Jurkat, Clone E6-1 (cell line): ENCODE measurements at places on chromosomes 6 and 20.

- no peak for DNase-seq
These were observed 150.0 kb upstream of the HDDC2 start for GRCh38 chr6:125451750-125452149.

- no peak for DNase-seq
These were observed 63.9 kb downstream of the MAP7 start for GRCh38 chr6:136486357-136486756.

DNA sequence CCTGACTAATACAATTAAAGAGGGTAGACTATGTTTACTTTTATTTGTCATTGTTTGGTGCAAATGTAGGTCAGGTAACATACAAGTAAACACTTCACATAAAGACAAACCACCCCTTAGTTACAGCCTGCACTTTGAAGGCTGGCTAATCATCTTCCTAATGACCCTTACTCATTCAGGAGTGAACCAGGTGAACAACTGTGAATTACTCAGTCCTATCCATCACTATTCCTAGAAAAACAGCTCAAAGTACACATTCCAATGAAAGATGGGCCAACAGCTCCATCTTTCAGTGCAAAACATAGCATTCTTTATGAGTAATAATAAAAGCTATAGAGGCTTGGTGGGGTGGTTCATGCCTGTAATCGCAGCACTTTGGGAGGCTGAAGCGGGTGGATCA lies 78.2 kb downstream of the FRK start:
- no peak for DNase-seq

DNA sequence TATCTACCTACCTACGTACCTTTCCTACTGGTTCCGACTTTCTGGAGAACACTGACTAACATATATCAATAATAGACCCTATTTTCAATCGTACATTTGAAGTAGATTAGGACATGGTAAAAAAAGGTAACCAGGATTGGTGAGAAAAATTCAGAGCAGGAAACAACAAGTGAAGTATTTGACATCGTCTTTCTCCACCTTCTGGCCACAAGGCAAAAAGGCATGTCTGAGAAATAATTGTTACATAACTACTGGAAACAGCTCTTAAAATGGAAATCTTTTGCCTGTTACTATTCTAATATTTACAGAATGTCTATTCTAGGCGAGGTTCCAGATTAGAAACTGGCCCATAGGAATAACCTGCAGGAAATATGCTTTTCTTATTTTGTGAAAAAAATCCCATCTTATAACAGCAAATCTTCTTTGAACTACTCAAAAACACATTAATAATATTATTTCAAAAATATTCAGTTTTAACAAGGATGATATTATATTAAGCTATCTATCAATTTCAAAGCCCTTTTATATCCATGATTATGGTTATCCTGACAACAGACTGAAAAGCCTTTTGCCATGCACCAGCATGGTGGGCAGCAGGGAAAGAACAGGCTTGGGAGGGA lies 80.8 kb downstream of the RCAN2 start:
- DNase-seq, result peak; percentile 32

- no peak for DNase-seq
These were observed 2.3 kb upstream of the TXLNB start for GRCh38 chr6:139294090-139294489.

DNA sequence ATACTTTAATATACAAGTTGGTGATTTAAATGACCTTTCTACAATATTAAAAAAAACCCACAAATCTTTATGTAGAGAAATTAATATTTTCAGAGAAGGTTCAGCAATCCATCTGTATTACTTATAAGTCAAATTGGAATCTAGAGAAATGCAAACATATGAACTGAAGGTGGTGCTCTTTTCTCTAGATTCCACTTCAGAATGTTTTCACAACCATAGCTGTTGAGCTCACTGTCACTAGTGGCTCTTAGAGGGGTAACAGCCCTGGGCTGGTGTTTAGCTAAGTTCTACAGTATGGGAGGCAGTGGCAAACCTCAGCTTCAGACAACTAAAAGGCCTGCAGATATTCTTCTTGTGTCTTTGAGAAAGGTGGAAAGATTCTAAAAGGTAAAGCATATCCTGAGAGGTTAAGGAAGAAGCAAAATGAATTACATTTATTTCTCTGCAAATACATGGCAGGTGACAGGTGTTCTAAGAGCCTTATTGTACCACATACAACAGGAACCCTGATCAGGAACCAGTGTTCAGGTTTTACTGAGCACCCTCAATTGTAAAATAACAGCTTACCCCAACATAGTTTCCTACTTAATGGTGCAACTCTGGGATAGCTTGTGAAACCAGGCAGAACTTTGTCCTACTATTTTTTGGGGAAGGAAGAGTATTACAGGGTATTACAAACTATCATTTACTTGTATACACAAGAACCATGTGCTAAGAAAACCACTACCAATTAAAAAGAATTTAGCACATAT lies 56.6 kb upstream of the SAMHD1 start:
- peak; percentile 35 for DNase-seq

DNA sequence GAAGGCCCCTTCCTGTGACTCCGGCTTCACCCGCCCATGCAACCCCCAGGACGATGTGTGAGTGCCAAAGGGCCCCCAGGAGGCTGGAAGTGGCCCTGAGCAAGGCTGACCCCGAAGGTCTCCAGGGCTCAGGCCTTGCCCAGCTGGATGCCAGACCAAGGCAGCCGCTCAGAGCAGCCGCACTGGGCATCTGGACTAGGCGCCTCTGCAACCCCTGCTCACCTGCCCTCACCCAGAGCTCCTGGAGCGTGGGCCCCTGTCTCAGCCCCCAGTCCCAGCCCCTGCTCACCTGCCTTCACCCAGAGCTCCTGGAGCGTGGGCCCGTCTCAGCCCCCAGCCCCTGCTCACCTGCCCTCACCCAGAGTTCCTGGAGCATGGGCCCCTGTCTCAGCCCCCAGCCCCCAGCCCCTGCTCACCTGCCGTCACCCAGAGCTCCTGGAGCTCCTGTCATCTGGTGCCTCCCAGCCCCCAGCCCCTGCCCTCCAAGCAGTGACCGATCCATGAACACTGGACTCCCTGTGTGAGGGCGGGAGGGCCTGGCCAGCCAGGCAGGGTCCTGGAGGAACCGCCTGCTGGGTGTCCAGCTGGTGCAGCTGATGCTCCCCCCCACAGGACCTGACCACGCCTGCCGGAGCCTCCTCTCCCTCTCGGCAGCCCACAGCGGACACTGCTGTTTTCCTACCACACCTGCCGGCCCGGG lies 1.1 kb downstream of the SRMS start:
- no peak for DNase-seq

- DNase-seq, result no peak
These were observed 55.2 kb downstream of the SMLR1 start for GRCh38 chr6:130882370-130882769.

DNA sequence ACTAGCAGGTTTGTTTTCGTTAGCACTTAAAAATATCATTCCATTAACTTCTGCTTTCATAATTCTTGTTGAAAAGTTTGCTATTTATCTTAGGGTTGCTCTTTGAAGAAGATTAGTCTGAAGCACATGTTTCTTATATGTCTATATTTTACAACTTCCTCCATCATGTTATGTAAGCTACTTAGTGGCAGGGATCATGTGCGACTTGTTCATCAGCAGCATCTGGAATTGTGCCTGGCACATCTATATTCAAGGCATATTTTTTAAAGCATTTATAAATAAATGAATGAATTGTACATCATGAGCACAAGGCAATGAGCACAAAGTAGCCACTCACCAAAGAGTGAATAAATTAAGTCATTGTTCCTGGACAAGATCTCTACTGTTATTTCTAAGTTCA lies 187.2 kb upstream of the COL21A1 start:
- DNase-seq, result no peak

- DNase-seq, result no peak
These were observed 102.4 kb upstream of the HIVEP1 start for GRCh38 chr6:11909696-11910132.
